ENCODE measurements at places on chromosomes 3 and 15.

- no peak for DNase-seq
Measured at GRCh38 chr3:178703268-178703975, 167.2 kb downstream of the KCNMB2 start.

- DNase-seq: no peak
Measured at GRCh38 chr3:133103706-133104105, 65.5 kb downstream of the TMEM108 start.

DNA sequence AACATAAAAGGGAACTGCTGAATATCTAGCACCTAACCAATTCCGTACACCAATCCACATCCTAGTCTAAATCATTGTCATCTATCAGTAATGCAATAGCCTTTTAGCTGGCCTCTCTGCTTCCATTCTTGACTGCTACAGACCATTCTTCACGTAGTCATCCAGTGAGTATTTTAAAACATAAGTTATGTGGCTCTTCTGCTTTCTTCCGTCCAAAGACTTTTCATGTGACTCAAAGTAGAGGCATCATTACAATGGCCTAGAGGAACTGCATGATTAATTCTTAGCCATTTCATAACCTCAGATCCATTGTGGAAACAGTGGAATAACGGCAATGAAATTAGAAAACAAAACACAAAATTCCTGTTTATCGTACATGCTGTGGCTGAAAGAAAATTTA lies 88.9 kb upstream of the CBLB start:
- DNase-seq: no peak

- DNase-seq: no peak
Measured at GRCh38 chr3:171954690-171955383, 84.5 kb upstream of the FNDC3B start.

DNA sequence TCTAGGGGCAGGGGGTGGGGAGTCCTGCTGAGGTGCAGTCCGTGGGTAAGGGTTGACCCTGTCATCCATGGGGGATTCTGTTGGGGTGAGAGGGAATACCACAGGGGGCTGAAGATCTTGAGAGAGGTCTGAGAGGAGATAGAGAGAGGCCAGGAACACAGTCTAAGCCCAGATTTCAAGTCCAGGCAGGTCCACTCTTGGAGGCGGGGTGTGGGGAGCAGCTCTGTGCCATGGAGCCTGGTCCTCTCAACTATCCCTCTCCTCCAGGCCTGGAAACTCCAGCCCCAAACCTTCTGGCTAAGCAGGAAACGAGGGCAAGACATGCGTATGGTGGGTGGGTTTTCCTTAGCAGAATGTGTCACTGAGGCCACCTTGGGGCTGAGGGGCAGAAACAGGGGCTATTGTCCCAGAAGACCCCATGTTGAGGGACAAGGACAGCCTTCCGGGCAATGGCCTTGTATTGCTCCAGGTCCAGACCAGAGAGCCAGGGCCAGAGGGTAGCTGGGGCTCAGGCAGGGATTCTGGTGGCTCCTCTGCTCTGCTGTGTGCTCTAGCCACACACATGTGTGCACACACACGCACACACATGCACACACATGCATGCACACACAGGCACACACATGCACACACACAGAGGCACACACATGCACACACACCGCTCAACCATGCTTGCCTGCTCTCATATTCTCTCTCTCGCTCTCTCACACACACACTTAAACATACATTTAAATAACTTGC lies 48.6 kb upstream of the MAGEF1 start:
- DNase-seq: no peak

DNA sequence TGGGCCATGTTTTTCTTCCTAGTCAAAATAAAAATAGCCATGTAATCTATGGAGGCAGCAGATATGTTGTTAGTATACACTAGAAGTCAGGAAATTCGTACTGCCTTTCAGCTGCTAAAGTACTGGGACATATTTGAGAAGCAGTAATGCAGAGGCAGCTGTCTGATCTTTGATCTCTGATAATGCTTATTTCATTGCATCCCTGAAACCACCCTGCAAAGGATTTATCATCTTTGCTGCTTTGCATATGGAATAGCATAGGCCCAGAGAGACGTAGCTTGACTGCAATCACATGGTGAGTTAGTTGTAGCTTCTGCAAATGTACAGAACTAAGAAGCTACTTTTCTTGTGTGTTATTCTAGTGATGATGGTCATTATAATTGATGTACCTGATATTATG lies 52.4 kb downstream of the RBM6 start:
- no peak for DNase-seq

- DNase-seq: no peak
Measured at GRCh38 chr3:6821411-6821810, 39.5 kb upstream of the GRM7 start.

GRCh38 chr3:85005946-85006345 lies 47.2 kb downstream of the CADM2 start:
- no peak for DNase-seq

DNA sequence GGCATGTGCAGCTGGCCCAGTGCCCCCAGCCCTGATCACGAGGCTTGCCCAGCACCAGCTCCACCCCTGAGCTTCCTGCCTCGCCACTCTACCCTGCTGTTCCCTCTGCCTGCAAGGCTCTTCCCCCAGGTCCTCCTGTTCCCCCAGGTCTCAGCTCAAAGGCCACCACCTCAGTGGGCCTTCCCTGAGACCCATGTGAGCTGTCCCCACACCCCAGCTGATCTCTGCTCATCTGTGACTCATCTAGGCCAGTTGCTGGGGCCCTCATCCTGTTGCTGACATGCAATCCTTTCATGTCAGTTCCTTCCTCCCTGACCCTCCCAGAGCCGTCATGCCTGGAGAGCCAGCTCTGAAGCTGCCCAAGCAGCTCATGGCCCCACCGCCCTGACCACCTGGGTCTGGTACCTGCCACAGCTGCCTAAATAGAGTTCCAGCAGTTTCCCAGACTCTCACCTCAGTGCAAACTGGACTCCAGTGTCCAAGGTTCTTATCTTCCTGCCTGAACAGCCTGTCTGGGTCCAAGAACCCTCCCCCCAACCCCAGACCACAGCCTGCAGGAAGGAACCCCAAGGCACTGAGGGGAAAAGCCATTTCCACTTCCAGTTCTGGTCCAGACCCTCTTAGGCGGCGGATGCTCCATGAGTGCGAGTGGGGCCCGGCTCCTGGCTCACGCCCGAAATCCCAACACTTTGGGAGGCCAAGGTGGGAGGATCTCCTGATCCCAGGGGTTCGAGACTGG lies 116.6 kb upstream of the IQSEC1 start:
- DNase-seq: peak; percentile 63

DNA sequence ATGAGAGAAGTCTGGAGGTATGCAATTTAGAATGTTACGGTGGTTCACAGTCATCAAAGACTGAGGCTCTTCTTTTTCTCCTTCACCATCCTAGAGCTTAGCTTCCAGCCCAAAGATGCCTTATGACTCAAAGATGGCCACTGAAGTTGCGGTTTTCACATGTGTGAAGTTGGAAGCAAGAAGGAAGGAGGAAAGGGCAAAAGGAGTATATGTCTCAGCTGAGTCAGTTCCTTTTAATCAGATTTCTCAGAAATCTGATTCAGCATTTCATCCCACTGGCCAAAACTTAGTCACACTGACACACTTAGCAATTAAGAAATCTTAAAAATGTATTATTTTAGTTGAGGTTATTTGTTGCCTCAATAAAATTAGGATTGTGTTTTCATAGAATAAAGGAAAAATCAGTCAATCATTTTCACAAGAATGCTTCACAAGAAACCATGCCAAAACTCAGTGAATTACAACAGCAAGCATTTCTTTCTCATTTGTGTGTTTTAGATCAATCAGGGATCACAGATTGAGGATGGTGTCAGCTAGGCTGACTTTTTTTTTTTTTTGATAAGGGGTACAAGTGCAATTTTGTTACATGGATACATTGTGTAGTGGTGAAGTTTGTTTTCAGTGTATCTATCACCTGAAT lies 211.1 kb upstream of the GADL1 start:
- DNase-seq: no peak

GRCh38 chr15:72919936-72920465 lies 132.3 kb upstream of the NEO1 start:
- DNase-seq: no peak

- DNase-seq: no peak
Measured at GRCh38 chr15:37134699-37135131, 34.4 kb upstream of the MEIS2 start.

Data from CD4-positive, alpha-beta T cell treated with Interleukin-15 for 1 hour (primary cell).